SK-MEL-5 (cell line): ENCODE measurements at places on chromosomes 16 and 17. TPM values are rescaled to one million over a fixed set of nuclear protein-coding genes. Genes with fewer than 3 reads are reported as not detected.

- no peak for DNase-seq
Measured at GRCh38 chr16:29987371-29988085, 7.9 kb downstream of the HIRIP3 start.

- DNase-seq: no peak
Measured at GRCh38 chr17:16425202-16425601, 9.8 kb downstream of the TRPV2 start.

GRCh38 chr17:44598329-44598728 is 41.0 kb downstream of the FZD2 start:
- DNase-seq: no peak

SLC13A2 gene
- total RNA-seq: not detected in 2 replicates

PRKCA gene
- total RNA-seq: 7.2 and 7.3 TPM in 2 replicates
